ENCODE measurements at places on chromosomes 1 and 21.

GRCh38 chr1:93567255-93567918 is 114.2 kb downstream of the BCAR3 start:
- no peak for DNase-seq

GRCh38 chr1:66769512-66770229 is 17.4 kb downstream of the DYNLT5 start:
- DNase-seq, result no peak

- DNase-seq, result no peak
Observed at GRCh38 chr21:29185633-29186032, 55.2 kb downstream of the MAP3K7CL start.

- DNase-seq, result peak; percentile 50
Observed at GRCh38 chr1:153652805-153653500, 5.5 kb upstream of the SNAPIN start.

DNA sequence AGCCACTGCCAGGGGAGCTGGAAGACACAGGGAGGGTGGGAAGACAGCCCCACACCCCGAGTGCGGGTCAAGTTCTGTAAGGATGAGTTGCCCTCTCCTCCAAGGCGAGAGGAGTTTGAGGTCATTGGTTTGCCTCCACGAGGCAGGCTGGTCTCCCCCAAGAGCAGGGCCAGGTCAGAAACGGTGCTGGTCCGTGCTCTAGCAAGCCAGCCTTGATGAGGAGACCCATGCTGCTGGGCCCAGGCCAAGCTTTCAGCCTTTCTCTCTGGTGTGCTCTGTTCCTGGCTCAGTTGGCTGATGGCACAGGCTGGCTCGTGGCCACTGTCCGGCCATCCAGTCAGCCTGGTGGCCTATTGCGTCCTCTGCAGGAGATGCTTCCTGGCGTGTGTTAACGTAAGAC is 12.0 kb upstream of the PCBP3 start:
- DNase-seq, result no peak

GRCh38 chr1:213998785-213999184 is 11.0 kb downstream of the PROX1 start:
- no peak for DNase-seq

- DNase-seq, result no peak
Observed at GRCh38 chr21:44416193-44416592, 39.1 kb upstream of the LRRC3 start.

DNA sequence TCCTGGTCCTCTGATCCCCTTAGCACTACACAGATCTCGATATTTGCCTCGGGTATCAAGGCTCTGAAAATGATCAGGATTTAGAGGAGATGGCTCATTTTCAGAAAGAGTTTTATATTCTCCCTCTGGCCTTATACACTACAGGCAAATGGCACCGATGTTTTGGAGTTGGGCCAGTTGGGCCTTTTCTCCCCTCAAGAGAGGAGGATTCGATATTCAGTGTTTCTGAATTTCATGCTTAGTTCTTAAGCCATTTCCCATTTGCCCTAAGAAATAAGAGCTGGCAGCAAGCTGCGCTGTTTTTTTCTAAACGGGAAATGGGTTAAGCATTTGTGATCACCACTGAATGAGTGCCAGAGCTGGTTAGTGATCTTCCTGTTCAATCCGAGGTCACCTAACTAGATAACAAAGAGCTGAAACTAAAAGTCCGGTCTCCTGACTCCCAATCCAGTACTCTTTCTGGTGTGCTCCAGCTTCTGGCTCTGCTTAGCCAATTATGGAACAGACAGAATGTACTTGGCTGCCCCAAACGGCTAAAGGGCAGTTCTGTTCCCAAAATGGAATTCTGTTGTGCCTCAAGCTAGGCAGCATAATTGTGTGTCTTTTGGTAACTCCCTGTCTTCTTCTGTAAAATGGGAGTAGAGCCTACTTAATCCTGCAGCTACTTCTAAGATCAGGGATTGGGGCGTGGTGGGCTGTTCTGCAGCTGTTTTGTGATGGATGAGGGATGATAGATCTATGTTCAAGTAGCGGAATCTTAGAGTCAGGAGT is 1.2 kb upstream of the CPT2 start:
- no peak for DNase-seq

- DNase-seq, result no peak
Observed at GRCh38 chr1:174028495-174028894, 6.3 kb upstream of the RC3H1 start.

DNA sequence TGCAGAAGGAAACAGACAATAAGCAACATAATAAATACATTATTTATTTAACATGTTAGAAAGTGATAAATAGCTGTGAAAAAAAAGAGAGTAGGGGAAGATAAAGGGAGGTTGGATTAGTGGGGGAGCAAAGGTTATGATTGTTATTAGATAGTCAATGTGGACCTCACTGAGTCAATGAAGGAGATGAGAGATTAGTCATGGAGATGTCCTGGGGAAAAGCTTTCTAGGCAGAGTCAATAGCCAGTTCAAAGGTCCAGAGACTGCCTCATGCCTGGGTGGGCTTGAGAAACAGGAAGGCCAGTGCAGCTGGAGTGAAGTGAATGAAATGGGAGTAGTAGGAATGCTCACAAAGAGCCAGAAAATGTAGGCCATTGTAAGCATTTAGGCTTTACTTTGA is 187.1 kb upstream of the CACYBP start:
- no peak for DNase-seq

DNA sequence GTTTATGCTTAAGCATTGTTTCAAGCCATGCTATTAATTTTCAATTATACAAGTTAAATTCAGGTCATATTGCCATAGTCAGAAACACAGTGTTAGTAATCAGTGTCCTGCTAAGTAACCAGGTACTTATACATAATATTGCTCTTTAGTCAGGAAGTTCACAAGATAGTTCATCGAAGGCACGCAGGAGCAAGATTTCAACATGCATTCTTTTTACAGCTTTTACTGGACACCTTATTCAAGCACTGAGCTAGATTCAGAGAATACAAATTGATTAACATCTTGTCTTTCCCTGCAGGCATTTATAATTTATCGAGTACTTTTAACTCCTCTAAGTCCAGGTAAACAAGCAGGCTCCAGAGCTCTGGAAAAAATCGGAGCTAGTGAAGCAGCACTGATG is 202.3 kb upstream of the BRINP3 start:
- DNase-seq, result no peak

DNA sequence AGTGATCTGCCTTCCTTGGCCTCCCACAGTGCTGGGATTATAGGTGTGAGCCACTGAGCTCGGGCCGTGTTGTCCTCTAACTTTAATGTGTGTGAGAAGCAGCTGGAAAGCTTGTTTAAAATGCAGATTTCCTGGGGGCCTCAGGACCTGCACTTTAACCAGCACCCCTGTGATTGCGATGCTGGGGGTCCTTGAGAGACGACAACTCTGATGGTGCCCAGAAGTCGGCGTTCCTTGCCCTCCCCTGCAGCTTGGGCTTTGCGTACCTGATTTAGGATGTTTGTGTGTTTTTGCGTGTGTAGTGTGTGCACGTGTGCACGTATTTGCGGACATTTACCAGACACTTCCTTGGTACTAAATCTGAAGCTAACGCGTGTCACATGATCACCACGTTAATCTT is 10.9 kb downstream of the IFNGR2 start:
- DNase-seq, result no peak

DNA sequence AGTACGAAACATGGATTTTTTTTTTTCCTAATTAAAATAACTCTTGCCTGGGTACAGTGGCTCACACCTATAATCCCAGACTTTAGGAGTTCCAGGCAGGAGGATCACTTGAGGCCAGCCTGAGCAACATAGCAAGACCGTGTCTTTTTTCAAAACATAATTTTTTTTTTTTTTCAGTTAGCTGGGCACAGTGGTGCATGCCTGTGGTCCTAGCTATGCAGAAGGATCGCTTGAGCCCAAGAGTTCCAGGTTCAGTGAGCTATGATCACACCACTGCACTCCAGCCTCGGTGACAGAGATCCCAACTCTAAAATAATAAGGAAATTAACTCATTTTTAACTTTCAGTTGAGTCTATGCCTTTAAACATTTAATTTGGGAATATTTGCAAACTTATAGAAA is 170.1 kb downstream of the NEK7 start:
- no peak for DNase-seq

DNA sequence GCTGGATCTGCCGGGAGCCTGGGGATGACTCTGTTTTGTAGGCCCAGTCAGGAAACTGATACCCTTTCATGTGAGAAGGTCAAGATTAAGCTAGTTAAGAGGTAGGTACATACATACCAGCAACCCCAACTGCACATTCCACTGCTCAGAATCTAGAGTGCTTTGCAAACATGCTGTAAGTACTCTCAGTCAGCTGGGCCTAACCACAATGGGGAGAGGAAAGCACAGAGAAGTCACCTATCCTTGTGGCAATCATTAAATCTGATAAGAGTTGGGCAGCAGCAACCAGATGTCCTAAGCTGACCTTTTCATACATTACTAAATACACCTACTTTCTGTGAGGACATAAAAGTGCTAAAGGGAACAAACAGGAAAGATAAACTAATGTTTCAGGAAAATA is 2.5 kb downstream of the ETV3 start:
- DNase-seq, result no peak

All from mucosa of descending colon (tissue), 3 donors.